ENCODE measurements at places on chromosomes 4 and X.

DNA sequence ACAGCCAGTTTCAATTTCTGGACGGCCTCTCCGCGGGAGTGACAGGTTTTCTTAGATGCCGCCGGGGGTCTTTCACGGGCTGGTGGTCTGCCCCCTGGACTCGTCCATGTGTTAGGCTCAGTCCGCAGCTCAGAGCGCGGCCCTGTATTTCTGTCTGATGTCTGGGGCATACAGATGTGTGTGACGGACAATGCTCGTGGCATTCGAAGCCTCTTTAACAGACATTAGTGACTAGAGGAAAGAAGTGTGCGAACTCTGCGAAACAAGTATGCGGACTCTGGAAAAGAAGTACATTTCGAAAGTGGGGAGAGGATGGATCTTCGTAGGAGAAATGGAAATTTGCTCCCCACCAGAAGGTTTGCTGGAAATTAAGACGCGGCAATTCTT, 793 bp upstream of the DCUN1D4 start:
- no peak for DNase-seq

DNA sequence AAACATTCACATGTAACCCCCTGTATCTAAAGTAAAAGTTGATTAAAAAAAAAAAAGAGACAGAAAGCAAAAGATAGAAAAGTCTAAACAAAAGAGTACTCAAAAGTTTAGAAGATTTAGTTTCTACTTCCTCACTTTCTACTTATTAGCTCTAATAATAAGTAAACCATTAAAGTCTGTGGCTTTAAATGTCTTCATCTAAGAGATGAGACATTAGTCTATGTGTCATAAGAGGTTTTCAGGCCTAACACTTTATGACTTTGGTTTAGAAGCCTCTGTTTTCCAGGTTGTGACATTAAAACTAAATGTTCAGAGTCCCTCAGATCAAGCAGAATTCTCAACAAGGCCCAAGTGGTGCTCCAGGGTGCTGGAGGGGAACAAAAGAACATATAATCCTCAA, 42.2 kb upstream of the GUCY1A1 start:
- no peak for DNase-seq

GRCh38 chrX:65300104-65300809, 234.3 kb downstream of the LAS1L start:
- no peak for DNase-seq

DNA sequence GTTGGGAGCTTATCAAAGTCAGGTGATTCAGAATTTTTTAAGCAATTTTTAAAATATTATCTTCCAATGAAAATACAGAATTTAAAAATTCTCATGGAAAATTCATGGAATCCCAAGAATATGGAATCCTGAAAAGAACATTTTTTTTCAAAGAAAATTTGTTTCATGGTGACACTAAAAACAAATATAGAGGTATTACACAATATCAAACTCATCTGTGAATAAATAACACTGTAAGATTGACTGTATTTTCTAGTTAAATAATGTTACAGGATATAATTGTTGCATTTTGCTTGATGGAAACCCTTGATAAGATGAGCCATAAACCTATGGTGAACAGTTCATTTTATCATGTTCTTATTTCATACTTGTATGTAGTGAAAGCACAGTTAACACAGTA, 11.4 kb downstream of the PRIMPOL start:
- DNase-seq = no peak

DNA sequence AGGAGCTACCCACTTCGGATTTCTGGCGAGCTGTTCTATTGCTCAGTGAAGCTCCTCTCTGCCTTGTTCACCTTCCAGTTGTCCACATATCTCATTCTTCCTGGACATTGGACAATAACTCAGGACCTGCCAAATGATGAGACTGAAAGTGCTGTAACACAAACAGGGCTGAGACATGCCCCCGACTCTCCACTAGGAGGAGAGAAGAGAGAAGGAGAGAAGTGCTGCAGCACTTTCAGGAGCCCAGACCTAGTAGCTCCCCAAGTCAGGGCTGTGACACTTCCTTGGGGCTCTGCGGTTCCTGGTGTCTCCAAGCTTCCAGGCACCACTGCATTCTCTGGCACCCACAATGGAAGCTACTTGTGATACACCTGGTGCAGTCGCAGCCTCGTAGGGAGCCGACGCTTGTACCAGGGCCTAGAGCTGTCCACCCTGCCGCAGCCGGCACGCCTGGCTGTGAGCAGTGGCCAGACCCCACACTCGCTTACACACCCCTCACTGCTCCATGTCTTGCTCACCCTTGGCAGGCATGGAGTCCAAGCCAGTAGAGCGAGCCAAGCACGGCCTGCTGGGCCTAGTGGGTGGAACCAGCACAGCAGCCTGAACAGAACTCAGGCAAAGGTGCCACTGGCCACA, 234.9 kb downstream of the TECRL start:
- DNase-seq = no peak

DNA sequence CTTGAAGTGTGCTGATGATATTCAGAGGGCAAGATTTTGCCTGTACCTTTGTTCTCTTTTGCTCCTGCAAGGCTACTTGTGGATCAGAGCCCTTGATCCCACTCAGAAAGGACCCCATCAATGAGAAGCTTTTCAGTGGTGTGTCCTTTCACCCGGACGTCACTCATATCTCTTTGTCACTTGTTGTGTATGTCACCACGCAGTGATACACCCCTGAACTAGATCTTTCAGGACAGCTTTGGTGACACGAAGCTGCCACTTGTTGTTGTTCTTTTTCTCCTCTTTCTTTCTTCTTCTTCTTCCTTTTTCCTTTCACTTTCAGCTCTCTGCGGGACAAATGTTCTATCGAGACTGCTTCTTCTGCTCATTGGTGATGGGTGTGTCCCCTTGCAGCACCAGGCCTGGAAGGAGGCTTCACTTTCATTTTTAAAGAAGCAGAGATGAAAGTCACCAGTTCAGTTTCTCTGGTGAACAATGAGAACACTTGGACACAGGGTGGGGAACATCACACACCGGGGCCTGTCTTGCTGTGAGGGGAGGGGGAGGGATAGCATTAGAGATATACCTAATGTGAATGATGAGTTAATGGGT, 83.6 kb downstream of the NBDY start:
- DNase-seq = peak; percentile 72

DNA sequence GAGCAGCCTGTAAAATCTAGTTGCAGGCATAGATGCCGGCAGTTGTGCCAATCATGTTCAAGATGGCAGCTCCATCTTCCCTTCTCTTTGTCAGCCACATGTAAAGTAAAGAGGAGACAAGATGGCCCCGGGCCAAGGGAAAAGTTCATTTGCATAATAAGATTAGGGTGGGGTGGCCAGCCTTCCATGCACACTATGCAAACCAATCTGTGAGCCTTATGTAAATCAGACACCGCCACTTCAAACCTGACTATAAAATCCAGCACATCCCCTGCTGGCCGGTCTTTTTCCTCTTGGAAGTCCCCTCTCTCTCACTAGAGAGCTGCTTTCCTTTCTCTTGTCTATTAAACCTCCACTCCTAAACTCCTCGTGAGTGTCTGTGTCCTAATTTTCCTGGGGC, 78.9 kb upstream of the CBR4 start:
- DNase-seq = no peak

- DNase-seq = no peak
Observed at GRCh38 chrX:153561337-153561736, 37.6 kb downstream of the CCNQ start.

GRCh38 chr4:8401665-8402064, 38.9 kb downstream of the ACOX3 start:
- no peak for DNase-seq

GRCh38 chrX:152896450-152896849, 1.4 kb upstream of the ZNF185 start:
- DNase-seq = no peak

DNA sequence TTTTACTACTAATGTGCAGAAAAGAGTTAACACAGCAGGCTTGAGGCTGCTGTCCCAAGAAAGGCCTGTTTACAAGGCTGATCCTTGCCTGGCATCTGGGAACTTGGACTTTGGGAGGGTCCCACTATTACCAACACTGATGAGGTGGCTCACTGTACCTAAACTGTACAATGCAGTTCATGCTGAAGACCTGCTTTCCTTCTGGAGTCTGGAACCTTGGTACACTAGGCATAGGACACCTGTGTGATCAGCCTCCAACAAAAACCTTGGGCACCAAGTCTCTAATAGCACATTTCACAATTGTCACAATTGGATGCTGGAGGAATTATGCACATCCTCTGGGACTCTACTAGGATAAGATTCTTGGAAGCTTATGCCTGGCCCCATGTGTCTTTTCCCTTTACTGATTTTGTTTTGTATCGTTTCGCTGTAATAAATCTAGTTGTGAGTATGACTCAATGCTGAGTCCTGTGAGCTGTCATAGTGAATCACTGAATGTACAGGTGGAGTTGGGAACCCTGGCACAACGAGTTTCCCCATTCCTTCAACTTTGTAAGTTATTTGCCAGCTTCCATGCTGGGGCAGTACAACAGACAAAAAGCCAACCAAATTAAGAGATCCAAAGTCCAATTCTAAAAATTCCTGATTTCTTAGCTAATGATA, 45.9 kb downstream of the TEC start:
- DNase-seq = no peak

DNA sequence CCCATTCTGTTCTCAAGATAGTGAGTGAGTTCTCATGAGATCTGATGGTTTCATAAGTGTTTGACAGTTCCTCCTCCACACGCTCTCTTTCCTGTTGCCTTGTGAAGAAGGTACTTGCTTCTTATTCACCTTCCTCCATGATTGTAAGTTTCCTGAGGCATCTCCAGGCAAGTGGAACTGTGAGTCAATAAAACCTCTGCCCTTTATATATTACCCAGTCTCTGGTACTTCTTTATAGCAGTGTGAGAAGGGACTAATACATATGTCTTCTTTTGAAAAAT, 58.4 kb downstream of the CFAP299 start:
- no peak for DNase-seq

DNA sequence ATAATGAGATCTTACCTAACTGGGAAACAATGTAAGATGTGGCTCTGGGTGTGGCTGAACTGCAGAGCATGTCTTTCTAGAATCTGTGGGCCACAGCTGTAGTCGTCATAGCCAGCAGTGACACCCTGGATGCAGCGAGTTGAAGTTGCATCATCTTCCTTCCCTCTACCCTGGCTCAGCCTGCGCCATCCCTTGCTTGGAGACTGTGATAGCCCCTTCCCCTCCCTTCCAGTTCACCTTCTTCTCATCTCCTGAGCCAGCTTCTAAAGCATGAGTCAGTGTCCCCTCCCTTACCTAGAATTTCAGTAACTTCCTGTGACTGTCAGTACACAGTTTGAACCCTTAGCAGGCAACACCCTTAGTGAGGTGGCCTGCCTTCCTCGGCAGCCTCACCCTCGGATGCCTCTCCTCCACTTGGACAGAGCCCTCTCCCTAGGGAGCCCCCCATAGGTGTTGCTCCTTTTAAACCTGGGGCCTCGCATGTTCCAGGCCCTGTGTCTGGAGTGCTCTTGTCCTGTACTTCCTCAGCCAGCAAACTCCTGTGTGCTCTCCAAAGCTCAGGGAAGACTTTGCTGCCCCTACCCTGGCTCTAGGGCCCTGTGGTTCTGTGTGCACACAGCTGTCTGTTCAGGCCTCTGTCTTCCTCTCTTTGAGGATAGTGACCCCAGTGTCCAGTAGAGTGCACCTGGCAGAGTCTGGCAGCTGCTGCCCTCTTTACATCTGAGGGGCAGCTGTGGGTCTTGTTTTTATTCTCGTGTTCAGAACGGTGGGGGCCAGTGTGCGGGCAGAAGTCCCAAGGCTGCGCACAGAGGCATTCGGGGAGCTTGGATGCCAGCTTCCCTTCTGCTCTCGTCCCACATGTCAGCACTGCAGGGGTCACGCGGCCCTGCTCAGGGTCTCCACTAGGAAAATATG, 43.7 kb upstream of the TADA2B start:
- peak; percentile 59 for DNase-seq

GRCh38 chrX:57177070-57177469, 39.9 kb upstream of the SPIN2A start:
- no peak for DNase-seq

GRCh38 chr4:32022071-32022470, 1301.9 kb downstream of the PCDH7 start:
- DNase-seq = no peak

DNA sequence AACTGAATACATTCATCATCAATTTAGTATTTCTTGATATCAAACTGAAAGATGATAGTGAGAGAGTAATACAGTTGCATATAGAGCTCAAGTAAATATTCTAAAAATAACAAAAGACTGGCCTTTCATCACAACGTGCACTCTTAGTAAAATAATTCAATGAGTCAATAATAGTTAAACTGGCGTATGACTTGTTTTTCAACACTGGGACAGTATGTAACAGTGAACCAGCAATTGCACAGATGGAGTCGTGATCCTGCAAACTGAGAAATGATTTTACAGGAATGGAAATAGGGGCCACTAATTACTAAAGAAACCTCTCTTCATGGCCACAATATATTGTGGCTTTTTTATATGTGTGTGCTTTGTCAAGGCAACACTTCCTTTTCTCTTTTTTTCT, 137.4 kb downstream of the SLC4A4 start:
- no peak for DNase-seq

DNA sequence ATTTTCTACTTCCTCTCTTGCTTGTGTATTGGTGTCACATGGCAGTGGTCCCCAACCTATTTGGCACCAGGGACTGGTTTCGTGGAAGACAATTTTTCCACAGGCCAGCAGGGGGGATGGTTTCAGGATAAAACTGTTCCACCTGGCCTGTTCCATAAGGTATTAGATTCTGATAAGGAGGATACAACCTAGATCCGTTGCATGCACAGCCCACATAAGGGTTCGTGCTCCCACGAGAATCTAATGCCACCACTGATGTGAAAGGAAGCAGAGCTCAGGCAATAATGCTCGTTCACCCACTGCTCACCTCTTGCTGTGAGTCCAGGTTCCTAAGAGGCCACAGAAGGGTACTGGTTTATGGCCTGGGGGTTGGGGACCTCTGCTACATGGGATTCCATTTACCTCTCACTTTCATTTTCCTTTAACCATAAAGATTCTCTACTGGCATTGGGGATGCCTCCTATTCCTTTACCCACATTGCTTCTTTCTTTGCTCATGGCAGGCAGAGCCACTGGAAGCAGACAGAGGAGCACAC, 38.1 kb downstream of the SEC31A start:
- DNase-seq = no peak

- peak; percentile 28 for DNase-seq
Observed at GRCh38 chr4:37873386-37873785, 17.5 kb upstream of the TBC1D1 start.

- no peak for DNase-seq
Observed at GRCh38 chr4:108730579-108730978, 32.3 kb downstream of the ETNPPL start.

DNA sequence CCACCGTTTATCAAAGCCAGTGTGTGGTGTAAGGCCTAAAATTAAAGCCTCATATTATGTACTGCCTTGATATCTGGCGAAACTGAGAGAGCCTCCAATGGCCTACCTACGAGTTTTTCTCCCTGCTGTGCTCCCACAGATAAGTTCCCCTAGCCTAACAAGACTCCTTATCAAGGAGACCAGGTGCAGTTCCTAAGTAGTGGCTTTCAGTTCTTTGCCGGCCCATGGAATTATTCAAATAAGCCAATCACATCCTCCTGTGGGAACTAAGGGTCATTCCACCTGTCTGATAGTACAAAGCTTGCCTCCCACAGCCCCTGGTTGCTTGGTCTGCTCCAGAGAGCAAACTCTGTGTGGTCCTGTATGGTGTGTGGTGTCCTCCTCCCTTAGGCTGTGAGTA, 99.8 kb upstream of the TEX13C start:
- no peak for DNase-seq

Data from activated CD4-positive, alpha-beta T cell treated with anti-CD3 and anti-CD28 coated beads, Interleukin-10, Interleukin-2, amounts not matched to agents 100 ng/mL and 50 ng/mL, durations not matched to agents 16 hours and 8 hours (primary cell).